ENCODE measurements at places on chromosomes 6 and 20.

- DNase-seq = no peak
Measured at GRCh38 chr6:3090013-3090412, 21.7 kb downstream of the RIPK1 start.

GRCh38 chr20:51457533-51457932 lies 85.0 kb downstream of the NFATC2 start:
- DNase-seq = no peak

- no peak for DNase-seq
Measured at GRCh38 chr6:22952097-22952496, 382.7 kb downstream of the HDGFL1 start.

DNA sequence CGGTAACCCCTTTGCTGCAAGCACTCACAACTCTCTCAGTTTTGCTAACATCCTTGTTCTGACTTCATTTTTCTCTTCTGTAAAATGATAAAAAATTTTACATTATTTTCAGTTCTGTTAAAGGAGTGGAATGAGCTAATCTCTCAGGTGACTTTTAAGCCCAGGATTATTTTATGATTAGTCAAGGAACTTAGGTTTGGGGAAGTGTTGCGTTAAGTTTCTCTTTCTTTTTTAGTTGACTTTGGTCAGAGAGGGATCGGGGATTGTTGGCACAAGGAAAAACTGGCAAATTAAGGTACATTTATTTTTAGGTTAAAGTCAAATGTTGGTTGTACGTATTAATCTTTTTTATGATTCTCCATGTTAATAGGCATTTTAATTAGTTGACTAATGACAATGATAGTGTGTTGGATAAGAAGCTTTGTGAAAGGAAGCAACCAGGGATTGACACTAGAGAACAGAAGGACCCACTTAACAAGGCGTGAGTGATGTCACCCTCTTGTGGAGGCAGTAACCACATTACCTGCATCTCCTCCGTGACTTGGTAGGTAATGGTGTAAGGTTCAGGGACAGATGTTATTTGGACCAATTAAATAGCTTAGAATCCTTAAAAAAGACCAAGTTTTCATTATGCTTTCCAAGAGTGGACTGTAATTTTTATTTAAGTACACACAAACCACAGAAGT lies 31.6 kb downstream of the CD83 start:
- DNase-seq = no peak

DNA sequence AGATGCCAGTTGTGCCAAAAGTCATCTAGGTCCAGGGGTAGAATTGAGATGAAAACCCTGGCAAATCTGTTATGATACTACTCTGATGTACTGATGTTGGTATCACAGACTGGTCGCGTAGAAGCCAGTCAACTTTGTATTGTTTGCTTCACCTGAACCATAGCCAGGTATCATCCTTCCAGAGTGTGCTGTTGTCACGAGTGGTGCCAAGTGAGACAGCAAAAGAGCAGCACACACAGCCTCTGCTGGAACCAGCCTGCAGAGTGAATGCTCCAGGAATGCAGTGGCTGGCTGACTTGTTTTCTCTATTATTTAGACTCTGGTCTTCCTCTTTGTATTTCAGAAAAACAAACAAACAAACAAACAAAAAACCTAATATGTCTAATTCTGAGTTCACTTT lies 209.5 kb upstream of the HEY2 start:
- no peak for DNase-seq

- no peak for DNase-seq
Measured at GRCh38 chr6:67888546-67888885, 746.6 kb upstream of the ADGRB3 start.

- DNase-seq = no peak
Measured at GRCh38 chr20:9566977-9567376, 52.6 kb downstream of the LAMP5 start.

DNA sequence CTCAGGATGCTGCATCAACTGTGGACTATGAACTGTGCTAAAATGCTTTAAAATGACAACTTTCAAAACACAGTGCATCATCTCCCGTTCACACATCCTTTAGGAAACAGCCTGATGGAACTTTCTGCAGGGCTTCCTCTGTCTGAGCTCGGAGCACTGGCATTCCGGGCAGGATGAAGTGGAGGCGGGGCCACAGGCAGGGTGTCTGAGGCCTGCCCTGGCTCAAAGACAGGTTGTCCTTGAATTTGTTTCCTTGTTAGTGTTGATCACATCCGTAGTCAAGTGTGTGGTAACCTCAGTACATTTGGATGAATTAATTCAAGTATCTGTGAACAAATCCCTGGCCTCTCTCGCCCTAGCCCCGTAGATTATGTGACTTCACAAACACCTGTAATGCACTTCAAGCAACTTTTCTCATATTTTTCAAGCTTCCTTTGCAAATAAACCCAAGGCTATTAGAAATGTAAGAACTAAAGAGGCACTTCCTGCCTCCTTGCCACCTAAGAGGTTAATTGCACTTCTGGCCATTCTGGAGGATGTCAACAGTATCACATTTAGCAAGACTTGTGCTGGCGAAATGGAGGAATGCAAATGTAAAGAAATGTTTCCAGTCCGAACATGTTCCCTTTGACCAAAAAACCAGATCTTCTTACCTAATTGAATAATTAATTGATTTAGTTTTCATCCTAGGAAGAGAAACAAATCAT lies 3.1 kb downstream of the CD93 start:
- no peak for DNase-seq

- no peak for DNase-seq
Measured at GRCh38 chr20:51211191-51211590, 188.3 kb upstream of the KCNG1 start.

GRCh38 chr6:88171312-88171711 lies 5.2 kb upstream of the CNR1 start:
- no peak for DNase-seq

DNA sequence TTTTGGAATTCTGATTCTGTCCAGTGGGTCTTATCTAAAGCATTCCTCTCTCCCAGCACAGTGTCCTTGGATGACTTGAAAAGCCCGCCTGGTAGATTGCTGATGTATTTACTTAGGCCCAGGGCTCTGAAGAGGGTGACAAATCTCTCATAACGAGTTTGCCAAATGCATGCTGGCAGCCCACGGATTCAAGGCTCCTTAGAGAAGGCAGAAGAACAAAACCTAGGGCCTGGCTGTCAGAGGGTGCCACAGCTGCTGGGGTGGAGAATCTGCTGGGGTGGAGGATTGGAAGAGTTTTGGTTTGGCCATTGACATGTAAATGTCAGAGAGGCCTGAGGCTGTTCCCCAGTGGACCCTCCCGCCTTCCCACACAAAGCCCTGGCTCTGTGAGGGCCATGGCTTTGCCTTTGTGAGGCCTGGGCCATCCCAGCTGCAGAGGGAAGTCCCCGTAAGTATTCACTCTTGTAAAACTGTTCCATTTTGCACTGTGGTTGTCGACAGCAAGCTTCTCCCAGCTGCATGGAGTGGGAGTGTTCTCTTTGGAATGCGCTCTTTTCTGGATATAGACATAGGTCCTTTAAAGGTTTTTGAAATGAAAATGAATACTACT lies 50.3 kb downstream of the ANKRD6 start:
- no peak for DNase-seq

DNA sequence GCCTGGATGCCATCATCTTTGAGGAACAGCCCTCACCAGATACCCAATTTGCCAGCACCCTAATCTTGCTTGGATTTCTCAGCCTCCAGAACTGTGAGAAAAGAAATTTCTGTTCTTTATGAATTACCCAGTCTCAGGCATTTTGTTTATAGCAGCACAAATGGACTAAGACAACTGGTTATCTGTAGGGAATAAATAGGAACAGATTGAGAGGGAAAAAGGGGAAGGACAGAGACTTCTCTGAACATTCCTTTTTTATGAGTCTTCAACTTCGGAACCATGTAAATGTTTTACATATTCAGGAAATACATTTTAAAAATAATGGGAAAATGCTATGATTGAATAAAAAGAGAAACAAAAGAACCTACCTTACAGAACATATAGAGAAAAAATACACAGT lies 20.9 kb downstream of the KCTD20 start:
- no peak for DNase-seq

- no peak for DNase-seq
Measured at GRCh38 chr20:41411391-41411847, 44.8 kb upstream of the EMILIN3 start.

- no peak for DNase-seq
Measured at GRCh38 chr20:47774131-47774777, 11.0 kb downstream of the SULF2 start.

DNA sequence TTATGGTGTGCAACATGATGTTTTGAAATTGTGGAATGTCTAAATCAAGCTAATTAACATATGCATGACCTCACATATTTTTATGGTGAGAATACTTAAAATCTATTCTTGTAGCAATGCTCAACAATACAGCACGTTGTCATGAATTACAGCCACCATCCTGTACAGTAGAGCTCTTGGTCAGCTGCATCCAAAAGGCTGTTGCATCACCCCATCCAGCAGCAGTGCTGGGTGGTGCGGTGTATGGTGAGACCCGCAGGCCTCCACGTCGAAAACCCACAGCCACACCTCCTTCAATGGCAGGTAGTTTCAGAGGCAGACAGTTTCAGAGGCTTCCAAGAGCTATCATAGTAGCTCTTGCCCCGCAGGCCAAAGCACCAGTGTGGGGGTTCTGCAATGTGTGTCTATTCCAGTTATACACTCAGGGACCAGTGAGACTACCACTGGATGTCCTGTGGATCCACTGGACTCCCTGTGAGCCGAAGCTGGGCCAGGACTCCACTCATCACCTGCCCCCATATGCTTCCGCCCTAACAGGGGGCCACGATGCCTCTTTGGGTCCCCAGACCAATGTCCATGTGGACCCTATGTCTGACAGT lies 23.4 kb downstream of the PACSIN1 start:
- DNase-seq = no peak

DNA sequence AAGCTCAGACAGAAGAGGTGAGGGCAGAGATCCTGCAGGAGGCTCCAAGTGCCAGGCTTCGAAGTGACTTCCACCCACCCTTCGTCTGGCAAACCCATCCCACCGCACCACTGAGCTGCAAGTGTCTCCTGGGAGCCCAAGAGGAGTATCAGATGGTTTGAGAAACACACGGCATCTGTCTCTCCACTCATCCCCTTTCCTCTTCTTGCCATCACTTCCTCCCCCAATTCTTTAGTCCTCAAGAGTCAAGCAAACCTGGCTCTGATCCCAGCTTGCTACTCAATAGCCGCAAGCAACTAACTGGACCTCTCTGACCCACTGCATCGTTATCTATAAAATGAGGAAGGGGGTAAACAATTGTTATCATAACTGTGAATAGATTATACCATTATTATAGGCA lies 142.1 kb downstream of the BMP7 start:
- no peak for DNase-seq

- no peak for DNase-seq
Measured at GRCh38 chr20:16407251-16408067, 165.8 kb downstream of the KIF16B start.

DNA sequence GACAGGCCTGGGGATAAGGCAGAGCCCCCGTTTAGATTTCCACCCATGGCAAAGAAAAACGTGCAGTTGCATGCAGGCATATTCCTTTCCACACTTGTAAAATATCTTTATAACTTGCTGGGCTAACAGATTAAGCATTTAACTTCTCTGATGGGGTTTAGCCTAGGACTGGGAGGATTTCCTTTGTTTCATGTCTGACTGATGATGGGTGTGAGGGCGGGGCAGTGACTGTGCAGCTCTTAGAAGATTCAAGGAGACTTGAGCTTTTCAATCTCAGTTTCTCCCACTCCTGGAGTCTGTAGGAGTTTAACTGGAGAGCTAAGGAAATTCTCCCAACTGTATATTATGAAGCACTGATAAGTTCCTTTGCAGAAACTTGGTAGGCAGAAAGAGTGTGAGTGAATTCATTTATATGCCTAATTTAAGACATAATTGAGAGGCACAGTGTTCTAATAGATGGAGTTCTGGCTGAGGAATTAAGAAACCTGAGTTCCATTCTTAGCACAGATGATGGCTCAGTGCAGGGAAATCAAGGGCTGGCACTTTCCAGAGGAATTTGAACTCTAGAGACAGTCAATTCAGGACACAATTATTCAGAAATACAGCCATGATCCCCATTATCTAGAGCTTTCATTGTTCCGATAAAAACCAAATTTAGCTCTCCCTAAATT lies 214.6 kb upstream of the CNR1 start:
- no peak for DNase-seq

DNA sequence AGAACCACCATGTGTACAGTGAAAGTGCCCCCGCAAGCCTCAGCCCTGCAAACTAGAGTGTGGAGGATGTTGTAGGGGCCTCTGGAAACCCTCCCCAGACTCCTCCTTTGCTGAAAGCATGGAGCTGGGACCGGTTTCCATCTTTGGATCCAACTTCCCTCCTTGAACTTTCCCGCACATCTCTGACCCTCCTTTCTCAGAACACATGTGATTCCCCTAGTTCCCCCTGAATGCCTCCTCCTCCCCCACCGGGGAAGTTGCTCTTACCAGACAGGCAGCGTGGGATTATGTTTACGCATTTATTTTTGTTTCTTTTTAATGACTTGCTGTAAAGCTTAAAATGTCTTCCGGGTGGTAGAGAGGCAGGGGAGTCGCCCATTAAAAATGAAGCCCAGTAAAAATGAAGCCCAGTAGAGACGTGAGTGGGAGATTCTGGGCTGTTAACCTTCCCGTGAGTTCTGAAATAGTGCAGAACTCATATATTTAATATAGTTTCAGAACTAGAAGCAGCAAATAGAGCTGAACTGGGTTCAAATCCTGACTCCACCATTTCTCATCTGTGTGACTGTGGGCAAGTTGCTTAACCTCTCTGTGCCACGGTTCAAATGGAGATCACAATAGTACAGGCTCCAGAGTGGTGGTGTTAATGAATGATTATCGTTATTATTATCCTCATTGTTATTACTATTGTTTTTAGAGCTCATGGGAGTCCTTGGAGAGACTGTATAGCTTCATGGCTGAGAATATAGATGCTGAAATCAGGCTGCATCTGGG lies 8.0 kb upstream of the PTPN1 start:
- no peak for DNase-seq

DNA sequence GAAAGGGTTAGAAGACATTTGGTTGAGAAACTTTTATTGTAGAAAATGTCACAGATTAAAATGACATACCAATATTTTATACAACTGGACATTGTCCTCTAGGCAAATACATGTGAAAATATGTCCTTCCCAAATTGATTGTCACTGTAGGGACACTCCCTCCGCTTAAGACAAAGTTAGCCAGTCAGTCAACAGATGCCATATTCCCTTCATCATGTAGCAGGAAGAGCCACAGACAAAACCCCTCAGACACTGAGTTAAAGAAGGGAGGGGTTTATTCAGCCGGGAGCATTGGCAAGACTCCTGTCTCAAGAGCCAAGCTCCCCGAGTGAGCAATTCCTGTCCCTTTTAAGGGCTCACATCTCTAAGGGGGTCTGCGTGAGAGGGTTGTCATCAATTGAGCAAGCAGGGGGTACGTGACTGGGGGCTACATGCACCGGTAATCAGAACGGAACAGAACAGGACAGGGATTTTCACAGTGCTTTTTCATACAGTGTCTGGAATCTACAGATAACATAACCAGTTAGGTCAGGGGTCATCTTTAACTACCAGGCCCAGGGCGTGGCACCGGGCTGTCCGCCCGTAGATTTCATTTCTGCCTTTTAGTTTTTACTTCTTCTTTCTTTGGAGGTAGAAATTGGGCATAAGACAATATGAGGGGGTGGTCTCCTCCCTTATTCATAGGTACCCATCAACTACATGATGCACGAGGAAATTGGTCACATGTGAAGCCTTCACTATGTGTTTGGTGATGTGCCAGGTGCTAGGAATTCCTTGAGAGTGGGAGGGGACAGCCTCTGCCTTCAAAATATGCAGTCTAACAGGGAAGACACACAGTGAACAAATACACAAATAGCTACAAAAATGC lies 155.7 kb upstream of the CDYL start:
- no peak for DNase-seq

- no peak for DNase-seq
Measured at GRCh38 chr6:55456016-55456415, 123.0 kb downstream of the HMGCLL1 start.

- no peak for DNase-seq
Measured at GRCh38 chr6:73523434-73524123, 2.7 kb upstream of the EEF1A1 start.

Measured in neuronal stem cell (in vitro differentiated cells).